ENCODE measurements at places on chromosomes 12 and 14.

- no peak for DNase-seq
Observed at GRCh38 chr14:24013654-24014514, 25.2 kb downstream of the DHRS4L2 start.

GRCh38 chr12:54053003-54053750, 458 bp upstream of the HOXC4 start:
- no peak for DNase-seq

GRCh38 chr12:43761500-43761899, 2.7 kb downstream of the IRAK4 start:
- DNase-seq: no peak

DNA sequence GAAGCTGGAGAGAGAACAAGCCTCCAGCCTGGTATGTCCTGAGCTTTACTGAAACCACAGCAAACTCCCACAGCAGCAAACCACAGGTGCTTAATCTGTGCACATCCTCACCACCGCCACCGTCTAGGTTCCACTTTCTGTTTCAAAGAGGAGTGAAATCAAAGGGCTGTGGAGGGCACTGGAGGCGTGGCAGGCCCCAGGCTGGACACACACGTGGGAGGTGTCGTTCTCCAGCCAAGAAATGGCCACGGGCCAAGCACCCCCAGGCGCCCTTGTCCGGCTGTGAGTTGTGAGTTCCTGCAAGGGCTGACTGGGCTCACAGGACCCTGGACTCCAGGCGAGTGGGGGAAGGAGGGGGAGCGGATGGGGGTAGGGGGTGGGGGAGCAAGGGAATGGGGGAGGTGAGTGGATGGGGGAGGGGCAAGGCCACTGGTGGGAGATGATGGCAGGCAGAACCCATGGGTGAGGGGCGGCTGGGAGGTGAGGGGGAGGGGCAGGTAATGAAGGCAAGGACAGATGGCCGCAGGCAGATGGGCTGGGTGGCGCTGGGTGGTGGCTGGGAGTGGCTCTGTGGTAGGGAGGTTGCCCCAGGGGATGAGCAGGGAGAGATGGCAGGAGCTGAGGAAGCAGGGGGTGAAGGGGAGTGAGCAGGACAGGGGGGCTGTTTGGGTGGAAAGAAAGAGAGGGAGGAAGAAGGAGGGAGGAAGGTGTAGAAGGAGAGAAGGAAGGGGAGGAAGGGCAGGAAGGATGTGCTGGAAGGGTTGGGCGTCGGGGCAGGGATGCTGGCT, 86.7 kb downstream of the NCOR2 start:
- DNase-seq: no peak

DNA sequence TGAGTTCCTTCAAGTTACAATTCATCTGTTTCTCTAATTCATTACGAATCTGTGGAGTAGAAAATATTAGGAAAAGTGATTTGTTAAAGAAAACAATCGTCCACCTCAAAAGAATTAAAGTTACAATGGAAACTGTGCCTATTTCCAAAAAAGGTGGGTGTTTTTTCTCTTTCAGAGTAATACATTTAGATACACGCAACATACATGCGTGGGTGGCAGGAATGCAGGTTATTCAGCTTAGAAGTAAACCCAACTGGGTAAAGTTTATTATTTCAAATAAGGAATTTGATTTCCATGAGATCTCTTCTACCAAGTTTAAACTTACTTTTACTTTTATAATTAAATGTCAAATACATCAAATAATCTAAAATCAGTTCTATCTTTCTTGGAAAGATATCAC, 52.2 kb downstream of the SSH1 start:
- DNase-seq: no peak

- no peak for DNase-seq
Observed at GRCh38 chr12:11706509-11707379, 57.3 kb downstream of the ETV6 start.

GRCh38 chr14:96683562-96684289, 113.5 kb upstream of the VRK1 start:
- DNase-seq: no peak
